ENCODE measurements at places on chromosomes 13 and 19. TPM values are rescaled to one million over a fixed set of nuclear protein-coding genes. Genes with fewer than 3 reads are reported as not detected.

Gene PCP2
- not detected for total RNA-seq

GRCh38 chr13:96481482-96481881 lies 391.6 kb downstream of the HS6ST3 start:
- no peak for DNase-seq

DNA sequence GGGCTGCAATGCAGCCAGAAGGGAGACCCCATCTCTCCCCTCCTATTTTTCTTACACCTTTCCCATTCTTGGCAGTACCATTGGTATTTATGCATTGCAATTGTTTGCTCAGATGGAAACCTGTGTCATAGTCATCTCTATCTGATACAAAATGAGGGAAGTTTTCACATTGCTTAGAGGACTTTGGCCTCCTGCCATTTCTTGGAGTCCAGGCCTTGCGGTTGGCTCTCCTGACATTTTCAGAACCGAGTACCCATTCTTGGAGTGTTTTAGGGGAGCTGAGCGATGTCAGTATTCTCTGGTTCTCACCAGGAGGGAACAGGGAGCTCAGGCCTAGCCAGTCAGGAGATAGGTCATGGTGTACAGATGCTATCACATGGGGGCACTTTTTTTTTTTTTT lies 1.5 kb downstream of the SIN3B start:
- DNase-seq = no peak

DNA sequence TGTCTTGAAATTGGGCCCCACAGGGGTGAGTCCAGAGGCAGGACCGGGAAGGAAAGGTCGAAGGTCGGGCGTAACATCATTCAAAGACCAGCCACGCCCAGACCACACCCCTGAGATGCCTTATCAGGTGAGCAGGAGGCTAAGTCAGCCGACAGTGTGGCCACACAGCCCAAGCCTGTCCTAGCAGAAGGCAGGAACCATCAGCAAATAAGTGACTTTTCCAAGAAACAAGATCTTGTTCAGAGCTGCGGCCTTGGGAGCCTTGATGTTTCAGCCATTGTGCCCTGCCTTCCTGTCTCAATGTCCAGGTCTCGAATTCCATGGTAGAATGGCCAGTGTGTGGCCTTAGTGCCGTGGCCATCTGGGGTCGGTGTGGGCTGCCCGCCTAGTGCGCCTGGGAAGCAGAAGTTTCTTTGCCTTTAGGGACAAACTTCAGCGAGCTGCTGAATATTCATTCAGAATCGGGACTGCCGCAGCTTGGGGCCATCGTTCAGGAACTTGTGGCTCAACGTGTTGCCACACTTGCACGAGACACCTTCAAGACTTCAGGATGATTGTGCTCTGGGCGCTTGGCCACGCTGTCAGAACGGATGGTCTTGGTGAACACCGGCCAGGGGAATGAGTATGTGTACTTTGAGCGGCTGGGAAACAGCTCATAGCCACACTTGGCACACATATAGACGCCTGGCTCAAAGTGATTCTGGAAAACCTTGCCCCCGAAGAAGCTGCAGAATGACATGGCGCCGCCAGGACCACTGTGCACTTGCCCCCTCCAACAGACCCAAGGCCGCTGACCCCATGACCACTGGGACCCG lies 6.1 kb upstream of the IFNL4 start:
- no peak for DNase-seq
